ENCODE measurements at places on chromosomes 4 and X.

DNA sequence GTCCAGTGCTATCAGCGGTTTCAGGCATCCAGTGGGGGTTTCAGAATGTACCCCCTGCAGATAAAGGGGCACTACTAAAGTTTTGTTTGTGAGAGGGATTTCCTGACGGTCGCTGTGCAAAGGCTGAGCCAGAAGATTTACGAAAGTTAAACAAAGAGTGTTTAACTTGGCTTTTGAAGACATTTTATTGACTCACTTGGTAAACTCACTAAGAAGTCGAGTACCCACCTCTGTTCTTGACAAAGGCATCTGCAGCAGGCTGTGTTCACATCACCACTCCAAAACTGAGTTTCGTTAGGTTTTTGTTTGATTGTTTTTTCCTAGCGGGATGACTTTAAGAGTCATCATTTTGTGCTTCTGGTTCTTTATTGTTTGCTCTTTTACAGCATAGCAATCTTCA lies 143.9 kb upstream of the TBL1X start:
- DNase-seq: no peak

DNA sequence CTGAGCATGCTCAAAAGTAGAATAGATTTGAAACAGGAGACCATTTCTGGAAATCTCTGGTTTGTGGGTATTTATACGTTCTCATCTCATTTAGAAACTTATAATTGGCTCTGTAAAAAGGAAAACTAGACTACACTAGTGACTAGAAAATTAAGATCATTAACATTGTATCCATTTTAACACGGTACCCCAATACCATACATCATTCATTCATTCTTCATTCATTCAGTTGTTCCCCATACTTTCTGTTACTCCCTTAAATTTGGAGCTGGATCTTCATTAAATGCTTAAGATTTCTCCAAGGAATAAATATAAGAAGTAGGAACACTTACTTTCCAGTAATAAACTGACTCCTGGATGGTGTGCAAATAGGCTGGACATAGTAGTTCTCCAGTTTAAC lies 1.3 kb downstream of the ARSJ start:
- DNase-seq: no peak

- no peak for DNase-seq
Observed at GRCh38 chrX:52574416-52575275, 57.8 kb upstream of the XAGE1B start.

DNA sequence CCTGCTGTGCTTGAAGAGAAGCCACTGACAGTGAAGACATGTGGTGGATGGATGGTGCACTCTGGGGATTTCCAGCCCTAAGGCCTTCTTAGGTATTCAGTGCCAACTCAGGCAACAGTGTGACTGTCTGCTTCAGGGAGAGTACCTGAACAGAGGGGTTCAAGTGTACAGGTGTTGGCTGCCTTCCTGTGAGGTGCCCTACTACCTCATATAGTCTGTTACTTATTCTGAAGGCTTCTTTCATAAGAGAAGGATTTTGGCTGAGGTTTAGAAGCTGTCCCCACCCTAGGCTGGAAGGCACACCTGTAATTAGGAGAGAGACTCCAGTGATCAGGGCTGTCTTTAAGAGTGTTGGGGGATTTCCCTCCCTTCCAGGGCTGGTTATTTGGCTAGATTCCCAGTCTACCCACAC lies 1.8 kb downstream of the FTHL17 start:
- no peak for DNase-seq

DNA sequence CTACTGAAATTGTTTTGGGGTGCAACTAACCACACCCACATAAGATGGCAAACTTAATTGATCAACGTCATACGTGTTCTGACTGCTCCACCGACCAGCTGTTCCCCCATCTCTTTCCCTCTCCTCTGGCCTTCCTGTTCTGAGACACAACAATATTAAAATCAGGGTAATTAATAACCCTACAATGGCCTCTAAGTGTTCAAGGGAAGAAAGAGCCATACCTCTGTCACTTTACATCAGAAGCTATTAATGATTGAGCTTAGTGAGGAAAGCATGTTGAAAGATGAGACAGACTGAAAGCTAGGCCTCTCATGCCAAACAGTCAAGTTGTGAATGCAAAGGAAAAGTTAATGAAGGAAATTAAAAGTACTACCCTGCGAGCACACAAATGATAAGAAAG lies 173.9 kb upstream of the FTHL17 start:
- no peak for DNase-seq

- DNase-seq: no peak
Observed at GRCh38 chr4:3358656-3359055, 65.8 kb downstream of the RGS12 start.

GRCh38 chr4:66273110-66273509 lies 602.8 kb upstream of the EPHA5 start:
- DNase-seq: no peak

GRCh38 chrX:111101580-111101979 lies 5.6 kb downstream of the PAK3 start:
- DNase-seq: no peak

DNA sequence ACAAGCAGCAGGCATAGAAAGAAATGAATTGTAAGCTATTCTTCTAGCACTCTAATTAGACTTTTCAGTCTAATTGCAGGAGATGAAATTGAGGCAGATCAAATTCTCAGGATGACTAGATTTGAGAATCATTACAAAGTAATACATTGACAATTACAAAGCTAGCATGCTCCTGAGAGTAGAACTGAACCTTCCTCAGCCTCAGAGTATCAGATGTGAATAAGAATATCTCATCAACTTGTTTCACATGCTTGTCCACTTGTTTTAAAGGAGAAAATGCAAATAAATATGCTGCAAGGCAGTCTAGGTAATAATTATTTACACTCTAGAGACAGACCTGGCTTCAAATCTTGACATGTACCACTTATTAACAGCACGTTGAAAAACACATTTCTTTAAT lies 491.0 kb upstream of the MAGEB2 start:
- DNase-seq: no peak

DNA sequence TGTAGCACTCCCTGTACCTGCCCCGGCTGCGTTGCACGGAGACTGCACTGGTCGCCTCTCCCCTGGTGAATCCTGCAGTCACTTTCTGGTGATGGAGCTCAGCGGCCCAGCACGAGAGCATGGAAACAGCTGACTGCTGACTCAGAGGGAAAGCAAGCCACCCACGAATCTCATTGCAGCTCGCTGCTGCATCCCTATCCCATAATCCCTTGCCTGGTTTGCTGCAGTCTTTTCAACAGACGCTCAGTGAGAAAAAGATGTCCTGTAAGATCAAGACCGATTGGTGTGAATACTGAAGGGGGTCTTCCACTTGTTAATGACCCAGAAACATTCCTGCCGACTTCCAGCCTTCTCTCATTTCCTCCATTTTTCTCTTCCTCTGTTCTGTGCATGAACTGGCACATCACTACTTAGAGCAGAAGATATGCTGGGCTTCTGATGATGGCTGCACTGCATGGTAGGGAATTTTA lies 52.9 kb downstream of the TRIM2 start:
- DNase-seq: no peak

DNA sequence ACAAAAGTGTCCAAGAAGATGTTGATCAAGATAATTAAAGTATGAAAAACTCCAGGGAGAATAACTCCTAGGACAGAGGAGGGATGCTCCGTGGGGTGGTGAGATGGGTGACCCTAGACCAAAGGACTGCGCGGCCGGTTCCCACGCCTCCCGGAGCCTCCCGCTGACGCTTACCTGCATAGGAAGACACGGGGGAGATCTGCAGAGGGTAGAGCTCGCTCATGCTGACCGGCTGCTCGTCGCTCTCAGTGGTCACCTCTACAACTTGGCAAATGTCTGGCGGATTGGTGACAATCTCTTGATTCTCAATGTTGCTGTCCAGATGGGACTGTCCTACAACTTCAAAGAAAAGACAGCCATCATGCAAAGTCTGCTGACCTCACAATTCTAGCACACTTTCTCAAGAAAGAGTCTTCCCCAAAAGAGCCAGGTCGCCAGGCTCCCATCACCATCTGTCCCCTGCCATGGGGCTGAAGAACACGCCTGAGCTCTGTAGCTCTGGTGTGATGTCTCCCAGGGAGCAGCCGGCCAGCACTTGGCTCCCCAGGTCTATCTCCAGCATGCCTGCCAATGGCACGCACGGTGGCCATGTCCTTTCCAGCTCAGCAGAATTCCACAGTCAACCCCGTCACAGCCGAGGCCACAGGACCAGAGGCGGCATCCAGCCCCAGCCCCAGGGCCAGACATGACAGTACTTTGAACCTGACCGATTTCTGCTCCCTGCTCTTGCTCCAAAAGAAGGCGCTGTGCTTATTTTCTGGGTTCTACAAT lies 75.4 kb downstream of the IRF2 start:
- no peak for DNase-seq

- DNase-seq: no peak
Observed at GRCh38 chr4:56909086-56909894, 1.6 kb downstream of the REST start.

DNA sequence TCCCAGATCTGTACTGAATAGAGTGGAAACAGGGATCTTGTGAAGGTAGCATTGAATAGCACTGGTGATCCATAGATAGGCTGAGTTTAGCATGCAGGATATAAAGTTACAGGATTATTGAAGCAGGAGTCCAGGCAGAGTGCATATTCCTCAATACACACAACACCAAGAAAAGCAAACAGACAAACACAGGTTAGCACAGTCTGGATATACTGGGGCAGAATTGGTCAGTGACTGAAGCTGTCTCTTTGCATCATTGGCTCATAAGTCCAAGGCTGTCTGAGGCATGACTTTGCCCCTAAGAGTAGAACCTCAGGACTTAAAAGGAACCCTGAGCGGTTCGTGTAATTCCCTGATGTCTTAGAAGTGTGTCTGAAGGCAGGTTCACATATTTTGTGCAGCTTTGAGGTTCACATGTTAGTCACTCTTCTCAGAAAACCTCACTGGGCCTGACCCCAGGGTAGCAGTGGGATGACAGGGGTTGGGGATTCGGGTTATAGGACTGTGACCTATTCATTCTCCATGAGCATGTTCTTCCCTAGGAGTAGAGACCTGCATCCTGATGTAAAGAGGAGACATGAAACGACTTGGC lies 134.6 kb downstream of the AASDH start:
- no peak for DNase-seq

- no peak for DNase-seq
Observed at GRCh38 chrX:40773809-40774208, 38.5 kb upstream of the MED14 start.

DNA sequence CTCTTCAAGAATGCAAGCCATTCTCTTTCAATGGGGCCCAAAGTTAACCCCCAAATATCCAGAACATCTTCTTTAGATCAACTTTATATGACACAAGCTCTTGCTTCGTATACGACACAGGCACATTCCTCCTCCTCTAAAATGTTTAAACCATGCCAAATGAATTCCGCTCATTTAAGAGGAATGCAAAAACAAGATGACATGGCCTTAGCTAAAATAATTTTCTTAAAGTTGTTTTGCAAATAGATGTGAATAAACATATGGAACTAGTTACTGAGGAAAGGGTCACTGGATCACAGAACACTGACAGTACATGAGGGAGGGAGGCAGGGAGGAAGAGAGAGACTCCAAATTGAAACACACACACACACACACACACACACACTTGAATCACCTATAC lies 97.4 kb downstream of the RASL11B start:
- DNase-seq: no peak

DNA sequence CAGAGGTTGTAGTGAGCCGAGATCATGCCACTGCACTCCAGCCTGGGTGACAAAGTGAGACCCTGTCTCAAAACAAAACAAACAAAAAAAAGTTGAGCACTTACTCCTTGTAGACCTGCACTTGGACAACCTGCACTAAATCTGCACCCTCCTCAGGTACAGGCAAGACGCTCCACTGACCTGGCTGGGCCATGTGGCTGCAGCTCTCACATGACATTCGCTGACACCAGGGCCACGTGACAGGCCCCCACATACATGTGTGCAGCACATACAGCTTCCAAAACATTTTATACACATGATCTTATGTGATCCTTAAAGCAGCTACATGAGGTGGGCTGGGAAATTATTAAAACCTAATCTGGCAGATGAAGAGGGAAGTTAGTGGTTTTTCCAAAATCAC lies 62.5 kb downstream of the MGST2 start:
- no peak for DNase-seq

GRCh38 chr4:16897991-16898827 lies at the start of gene LDB2:
LDB2 (minus strand) TSS chr4:16898645.
- DNase-seq: no peak

- DNase-seq: no peak
Observed at GRCh38 chr4:6292376-6293096, 22.9 kb downstream of the WFS1 start.

DNA sequence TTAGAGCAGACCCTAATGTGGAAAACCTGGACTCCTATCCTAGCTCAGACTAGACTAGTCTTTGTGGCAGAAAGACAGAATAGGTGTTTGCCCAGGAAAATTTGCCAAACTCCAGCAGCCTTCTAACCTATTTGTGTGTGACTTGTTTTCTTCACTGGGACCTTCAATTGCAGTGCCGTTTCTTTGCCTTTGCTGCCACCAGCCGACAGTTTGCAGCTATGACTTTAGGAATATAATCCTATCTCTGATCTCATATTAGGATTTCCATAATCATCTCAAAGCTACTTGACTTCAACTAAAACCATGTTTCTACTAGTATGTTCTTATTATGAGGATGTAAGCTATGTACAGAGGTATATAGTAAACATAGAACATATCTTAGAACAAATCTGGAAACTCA lies 60.2 kb upstream of the PGAM4 start:
- DNase-seq: no peak

- DNase-seq: no peak
Observed at GRCh38 chr4:153181293-153181692, 22.9 kb upstream of the TRIM2 start.

DNA sequence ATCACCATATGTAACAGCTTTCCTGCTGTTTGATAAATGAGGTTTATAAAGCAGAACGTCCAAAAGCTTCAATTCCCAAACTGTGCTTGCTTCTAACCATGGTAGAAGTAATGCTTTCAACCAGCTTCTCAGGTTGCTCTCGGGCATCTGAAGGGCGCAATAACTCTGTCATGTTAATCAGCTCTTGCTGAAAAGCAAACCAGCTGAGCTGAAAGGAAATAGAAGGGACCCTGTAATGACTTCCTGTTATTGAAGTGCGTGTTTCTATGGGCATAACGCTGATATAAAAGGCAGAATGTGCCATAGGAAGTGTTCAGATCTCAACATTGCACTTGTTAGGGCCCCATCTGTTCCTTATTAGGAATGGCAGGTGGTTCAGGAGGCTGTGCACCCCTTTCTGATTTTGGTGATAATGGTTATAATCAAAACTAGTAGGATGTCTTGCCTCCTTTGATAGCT lies 21.2 kb downstream of the HERC3 start:
- DNase-seq: no peak

DNA sequence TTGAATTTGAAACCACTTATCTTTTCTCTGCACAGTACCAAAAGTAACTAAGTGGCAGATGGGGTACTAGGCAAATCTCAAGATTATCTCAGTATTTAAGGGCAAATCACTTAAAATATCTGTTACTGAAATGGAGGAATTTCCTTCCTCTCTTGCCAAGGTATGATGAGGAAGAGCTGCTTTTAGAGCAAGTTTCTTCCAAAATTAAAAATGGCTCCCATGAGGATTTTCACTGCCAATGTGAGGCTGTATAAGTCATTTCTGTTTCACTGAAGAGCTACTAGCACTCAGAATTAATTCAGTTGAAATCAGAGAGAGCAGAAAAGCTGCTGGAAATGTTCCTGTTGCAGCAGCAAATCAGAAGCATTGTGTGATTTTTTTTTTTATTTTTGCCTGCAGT lies 43.4 kb downstream of the GABRB1 start:
- no peak for DNase-seq

Data from stimulated activated CD8-positive, alpha-beta memory T cell treated with anti-CD3 and anti-CD28 coated beads, Interleukin-4, amount 100 ng/mL, for 4 hours (primary cell).